Cardiac septum (tissue), 1 donor: ENCODE measurements at places on chromosomes 1 and 21. TPM values are rescaled to one million over a fixed set of nuclear protein-coding genes. Genes with fewer than 3 reads are reported as not detected.

FAM177B gene
- not detected for total RNA-seq

CD160 gene
- total RNA-seq, result 0.22 TPM

KCNK1 gene
- total RNA-seq, result 10.3 TPM

LDLRAD2 gene
- total RNA-seq, result 0.05 TPM

OR6N1 gene
- not detected for total RNA-seq

MANEAL gene
- 2.1 TPM for total RNA-seq

KLF17 gene
- not detected for total RNA-seq

LCE1B gene
- total RNA-seq, result not detected

ANKRD65 gene
- 1.8 TPM for total RNA-seq

ID3 gene
- 126 TPM for total RNA-seq

OR10Z1 gene
- total RNA-seq, result not detected

PLCH2 gene
- 0.11 TPM for total RNA-seq

LORICRIN gene
- total RNA-seq, result not detected

TINAGL1 gene
- 180 TPM for total RNA-seq

C8B gene
- not detected for total RNA-seq

ANGEL2 gene
- total RNA-seq, result 17.8 TPM

SLC9C2 gene
- 0.13 TPM for total RNA-seq

TMEM52 gene
- 0.70 TPM for total RNA-seq

TMEM9 gene
- total RNA-seq, result 25.0 TPM

OVAAL gene
- total RNA-seq, result 6.3 TPM

SLC44A5 gene
- total RNA-seq, result 3.9 TPM

AGBL4 gene
- total RNA-seq, result 0.32 TPM

ISG15 gene
- total RNA-seq, result 18.2 TPM

SPRR4 gene
- not detected for total RNA-seq

ASPM gene
- total RNA-seq, result 0.57 TPM

GUCA2A gene
- total RNA-seq, result not detected

EPS15 gene
- total RNA-seq, result 46.6 TPM

KCNJ9 gene
- not detected for total RNA-seq

PM20D1 gene
- total RNA-seq, result 1.7 TPM

CFHR4 gene
- total RNA-seq, result not detected

RGSL1 gene
- total RNA-seq, result not detected

USH2A gene
- 3.6 TPM for total RNA-seq

SUSD4 gene
- 6.4 TPM for total RNA-seq

PTGFR gene
- total RNA-seq, result 2.0 TPM

C1QC gene
- 38.6 TPM for total RNA-seq

NBPF20 gene
- 1.2 TPM for total RNA-seq

PLA2G4A gene
- 1.3 TPM for total RNA-seq

NBPF12 gene
- total RNA-seq, result 3.7 TPM

FCRL1 gene
- total RNA-seq, result not detected

S100A7A gene
- not detected for total RNA-seq

TCEA3 gene
- 46.0 TPM for total RNA-seq

UTP25 gene
- 4.1 TPM for total RNA-seq

ADCY10 gene
- total RNA-seq, result 0.97 TPM

PLEKHO1 gene
- 88.8 TPM for total RNA-seq

IQCC gene
- total RNA-seq, result 0.78 TPM

CLCA4 gene
- total RNA-seq, result 0.13 TPM

CRNN gene
- total RNA-seq, result not detected

RASAL2 gene
- 45.8 TPM for total RNA-seq

LYPD8 gene
- total RNA-seq, result not detected
